ENCODE measurements at places on chromosomes 3 and 15.

DNA sequence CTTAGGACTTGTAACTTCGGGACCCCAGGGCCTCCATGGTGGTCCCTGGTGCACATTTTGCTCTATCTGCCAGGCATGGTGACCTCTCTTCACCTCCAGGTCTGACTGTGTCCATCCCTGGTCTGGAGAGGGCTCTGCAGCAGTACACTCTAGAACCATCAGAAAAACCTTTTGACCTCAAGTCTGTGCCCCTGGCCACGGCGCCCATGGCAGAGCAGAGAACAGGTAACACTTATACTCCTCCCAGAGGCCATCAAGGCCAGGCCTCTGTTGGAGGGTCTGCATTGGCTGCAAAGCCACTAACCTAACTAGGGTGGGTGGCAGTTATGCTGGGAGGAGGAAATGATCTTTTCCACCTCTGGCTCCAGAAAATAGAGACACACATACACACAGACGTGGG is 10.3 kb upstream of the HMCES start:
- DNase-seq, result no peak

- peak; percentile 47 for DNase-seq
Observed at GRCh38 chr3:183698318-183698751, 738 bp downstream of the YEATS2 start.

- peak; percentile 84 for DNase-seq
Observed at GRCh38 chr15:68372291-68372811, 59.6 kb downstream of the ITGA11 start.

DNA sequence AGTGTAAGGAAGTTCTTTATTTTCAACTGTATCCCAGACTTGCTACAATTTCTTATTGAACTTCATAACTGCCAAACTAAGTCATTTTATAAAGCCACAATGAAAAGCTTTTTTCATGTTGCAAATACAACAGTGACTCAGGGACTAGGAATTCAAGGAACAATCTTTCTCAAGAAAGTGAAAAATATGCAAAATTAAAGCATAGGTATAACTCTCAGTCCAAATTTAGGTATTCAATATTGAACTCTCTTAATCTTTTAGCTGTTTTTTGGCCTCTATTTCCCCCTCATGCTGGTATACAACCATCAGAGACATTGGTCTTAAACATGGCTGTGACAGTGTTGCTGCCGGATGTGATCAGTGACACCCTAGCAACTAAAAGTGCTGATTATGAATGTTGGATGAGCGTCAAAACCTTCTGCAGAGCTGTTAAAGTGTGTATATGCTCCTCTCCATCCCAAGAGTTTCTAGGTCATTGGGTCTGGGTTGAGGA is 476.9 kb downstream of the ZNF385D start:
- peak; percentile 12 for DNase-seq

- DNase-seq, result peak; percentile 64
Observed at GRCh38 chr3:65170390-65171042, 482.7 kb upstream of the ADAMTS9 start.

DNA sequence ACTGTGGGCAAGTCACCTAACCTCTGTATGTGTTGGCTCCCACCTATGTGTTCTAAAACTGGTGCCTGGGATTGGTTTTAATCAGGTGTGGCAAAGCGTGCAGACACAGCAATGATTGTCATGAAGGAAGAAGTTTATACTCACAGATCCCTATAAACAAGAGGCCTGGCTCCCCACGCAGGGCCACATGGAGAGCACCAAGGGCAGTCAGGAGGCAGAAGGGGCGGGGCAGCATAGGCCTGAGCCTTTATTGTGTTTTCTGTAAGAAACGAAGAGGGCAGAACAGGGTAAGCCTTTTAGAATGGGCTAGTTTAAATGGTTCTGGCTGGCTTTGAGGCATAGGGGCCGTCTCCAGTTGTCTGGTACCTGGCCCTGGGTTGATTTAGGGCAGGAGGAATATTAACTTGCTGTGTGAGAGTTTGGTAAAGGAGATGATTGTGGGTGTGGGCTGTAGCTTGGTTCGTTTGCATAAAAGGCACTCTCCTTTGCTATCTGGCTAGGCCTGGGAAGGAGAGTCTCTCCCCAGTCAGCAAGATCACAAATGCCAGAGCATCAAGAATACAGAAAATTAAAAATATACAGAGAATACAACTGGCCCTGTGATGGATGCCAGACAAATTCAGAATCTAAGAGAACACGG is 2.2 kb upstream of the FBXW12 start:
- no peak for DNase-seq

DNA sequence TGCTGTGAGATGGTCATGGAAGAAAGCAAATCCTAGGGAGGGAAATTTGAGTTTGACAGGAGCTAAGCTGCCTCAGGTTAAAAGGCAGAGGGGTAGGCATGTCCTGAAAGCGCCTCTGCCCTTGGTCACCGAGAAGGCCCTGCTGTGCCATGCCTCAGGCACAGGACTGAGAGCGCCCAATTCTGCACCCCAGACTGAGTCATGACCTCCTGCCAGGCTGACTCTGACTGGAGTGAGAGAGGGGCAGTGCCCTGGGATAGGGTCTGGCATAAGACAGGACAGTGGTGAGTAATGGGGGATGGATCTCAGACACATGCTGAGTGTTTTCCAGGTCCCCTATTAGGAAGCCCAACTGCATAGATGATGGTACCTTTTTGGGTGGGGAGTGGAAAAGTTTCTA is 44.4 kb downstream of the EPHB1 start:
- no peak for DNase-seq

GRCh38 chr15:45457220-45457619 is 65.3 kb downstream of the SLC30A4 start:
- no peak for DNase-seq

- no peak for DNase-seq
Observed at GRCh38 chr3:33488683-33489082, 48.5 kb upstream of the UBP1 start.

Data from urothelium cell line (cell line).